Iris pigment epithelial cell (primary cell): ENCODE measurements at places on chromosomes 2 and 18.

GRCh38 chr2:69918401-69918800 lies 3.5 kb downstream of the MXD1 start:
- DNase-seq = no peak

GRCh38 chr2:2683606-2684224 lies 352.6 kb upstream of the MYT1L start:
- no peak for DNase-seq

GRCh38 chr2:231245249-231246094 lies 47.0 kb downstream of the ARMC9 start:
- DNase-seq = peak; percentile 21

DNA sequence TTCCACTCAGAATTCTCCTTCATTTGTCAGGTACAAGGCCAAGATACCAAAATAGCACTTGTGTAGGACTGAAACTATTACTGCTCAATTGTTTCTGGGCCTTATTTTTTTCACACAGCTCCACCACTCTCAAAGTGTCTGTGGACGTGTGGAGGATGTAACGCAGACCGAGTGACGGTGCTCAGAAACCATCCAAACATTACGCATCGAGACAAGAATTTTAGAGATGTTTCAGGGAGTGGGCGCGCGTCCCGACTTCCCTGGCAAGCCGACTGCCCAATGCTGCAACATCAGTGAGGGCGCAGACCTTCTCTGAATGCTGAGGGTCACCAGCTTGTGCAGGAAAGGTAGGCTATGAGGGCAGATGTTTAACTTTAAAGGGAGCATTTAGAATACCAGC lies 108.4 kb downstream of the GATA6 start:
- no peak for DNase-seq

DNA sequence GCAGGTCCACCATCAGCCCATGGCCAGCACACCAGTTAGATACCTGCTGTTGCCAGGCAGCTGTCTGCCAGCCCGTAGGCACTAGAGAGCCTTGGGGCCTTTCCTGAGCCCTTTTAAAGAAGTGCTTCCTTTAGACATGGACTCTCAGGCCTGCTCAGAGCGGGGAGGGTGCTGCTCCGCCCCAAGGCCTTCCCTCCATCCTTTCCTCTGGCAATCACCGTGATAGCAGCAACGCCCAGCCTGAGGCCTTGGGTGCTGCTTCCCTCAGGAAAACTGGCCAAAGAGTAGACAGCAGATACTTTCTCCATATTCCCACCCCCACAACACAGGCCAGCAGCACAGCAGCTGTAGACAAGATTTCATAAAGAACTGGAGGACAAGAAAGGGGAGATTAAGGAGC lies 22.3 kb upstream of the C1QL2 start:
- DNase-seq = no peak

- no peak for DNase-seq
These were observed 201.2 kb downstream of the MYCN start for GRCh38 chr2:16141641-16141921.
